ENCODE measurements at places on chromosomes 7 and 10.

GRCh38 chr7:118573085-118573484, 348.6 kb downstream of the ANKRD7 start:
- no peak for DNase-seq

- DNase-seq: no peak
These were observed 13.2 kb upstream of the CAMK2B start for GRCh38 chr7:44338600-44338999.

DNA sequence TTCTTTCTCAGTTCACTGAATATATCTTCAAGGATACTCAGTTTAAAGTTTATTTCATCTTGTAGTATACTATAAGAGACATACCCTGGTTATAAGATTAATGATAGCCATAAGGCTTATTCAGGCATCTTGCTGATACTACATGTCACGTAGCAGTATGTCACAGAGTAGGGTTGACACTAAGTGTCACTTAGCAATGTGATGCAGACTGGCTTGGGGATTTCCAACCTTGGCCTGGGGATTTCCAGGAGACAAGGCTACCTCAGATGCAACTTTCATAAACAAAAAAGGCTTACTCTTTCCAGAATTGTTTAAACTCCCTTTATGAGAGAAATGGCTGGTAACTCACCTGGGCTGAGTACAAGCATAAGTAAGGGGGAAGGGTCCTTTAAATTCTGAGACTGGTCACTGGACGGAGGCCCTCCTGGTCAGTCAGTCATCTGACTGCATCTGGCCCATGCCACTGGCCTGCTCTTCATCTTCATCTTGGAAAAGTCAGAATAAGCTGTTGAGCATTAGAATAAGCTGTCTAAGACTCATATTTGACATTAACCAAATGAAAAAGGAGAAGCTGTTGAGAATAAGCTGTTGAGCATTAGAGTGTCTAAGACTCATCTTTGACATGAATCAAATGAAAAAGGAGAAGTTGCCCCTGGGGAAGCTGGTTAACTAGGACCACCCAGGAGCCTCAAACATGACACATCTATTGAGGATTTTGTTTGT, 9.5 kb downstream of the SLC13A1 start:
- DNase-seq: peak; percentile 52

- no peak for DNase-seq
These were observed 408.1 kb downstream of the INHBA start for GRCh38 chr7:41294556-41295454.

DNA sequence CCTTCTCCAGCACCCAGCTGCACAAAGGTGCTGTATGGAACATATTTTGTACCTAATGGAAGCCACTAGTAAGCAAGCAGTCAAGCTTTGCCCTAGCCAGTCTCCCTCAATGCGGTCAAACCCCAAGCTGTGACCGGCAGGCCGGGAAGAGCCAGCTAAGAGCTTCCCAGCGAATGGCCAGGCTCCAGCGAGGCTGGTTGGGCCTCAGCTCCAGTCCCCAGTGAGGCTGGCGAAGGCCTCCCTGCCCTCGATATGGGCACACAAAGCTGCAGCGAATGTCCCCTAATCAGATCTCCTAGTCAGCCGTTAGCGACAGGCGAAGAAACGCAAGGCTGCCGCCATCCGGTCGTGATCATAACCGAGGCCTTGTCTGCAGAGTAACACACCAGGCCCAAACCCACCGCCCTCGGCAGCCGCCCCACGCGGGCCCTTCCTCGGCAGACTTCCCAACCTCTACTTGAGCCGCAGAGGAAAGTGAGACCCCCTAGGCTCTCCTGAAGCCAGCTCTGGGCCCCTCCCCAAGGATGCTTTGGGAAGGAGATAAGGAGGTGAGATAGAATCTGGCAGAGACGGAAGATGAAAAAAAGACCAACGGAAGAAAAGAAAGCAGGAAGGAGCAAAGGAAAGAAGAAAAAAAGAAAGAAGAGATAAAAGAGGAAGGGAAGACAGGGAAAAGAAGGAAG, 3.1 kb upstream of the HOXA9 start:
- no peak for DNase-seq

- DNase-seq: no peak
These were observed 37.1 kb upstream of the ITGB1 start for GRCh38 chr10:32995066-32995622.

DNA sequence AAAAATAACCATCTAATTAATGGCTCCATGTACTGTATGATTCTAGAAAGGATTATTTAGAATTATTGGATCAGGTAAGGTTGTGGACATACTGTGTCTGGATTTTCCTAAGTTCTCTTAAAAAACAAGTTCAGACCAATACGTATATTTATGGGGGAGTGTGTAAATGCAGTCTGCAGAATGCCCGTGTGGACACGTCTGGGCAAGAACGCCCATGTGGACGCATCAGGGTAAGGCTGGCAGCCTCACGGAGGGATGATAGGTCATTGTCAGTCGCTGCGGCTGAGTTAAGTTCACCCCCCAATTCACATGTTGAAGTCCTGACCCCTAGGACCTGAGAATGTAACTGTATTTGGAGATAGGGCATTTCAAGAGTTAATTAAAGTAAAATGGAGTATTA, 160.0 kb upstream of the SHH start:
- no peak for DNase-seq

- no peak for DNase-seq
These were observed 212.0 kb upstream of the IGFBP3 start for GRCh38 chr7:46133072-46133471.

GRCh38 chr10:84424731-84425167, 96.4 kb downstream of the CCSER2 start:
- no peak for DNase-seq

GRCh38 chr7:88449410-88449809, 142.7 kb upstream of the STEAP4 start:
- no peak for DNase-seq

- DNase-seq: no peak
These were observed 53.9 kb downstream of the CUBN start for GRCh38 chr10:17075533-17076359.

- no peak for DNase-seq
These were observed 6.5 kb downstream of the NACAD start for GRCh38 chr7:45082031-45082830.

- DNase-seq: no peak
These were observed 73.6 kb downstream of the COBL start for GRCh38 chr7:51242881-51243518.

DNA sequence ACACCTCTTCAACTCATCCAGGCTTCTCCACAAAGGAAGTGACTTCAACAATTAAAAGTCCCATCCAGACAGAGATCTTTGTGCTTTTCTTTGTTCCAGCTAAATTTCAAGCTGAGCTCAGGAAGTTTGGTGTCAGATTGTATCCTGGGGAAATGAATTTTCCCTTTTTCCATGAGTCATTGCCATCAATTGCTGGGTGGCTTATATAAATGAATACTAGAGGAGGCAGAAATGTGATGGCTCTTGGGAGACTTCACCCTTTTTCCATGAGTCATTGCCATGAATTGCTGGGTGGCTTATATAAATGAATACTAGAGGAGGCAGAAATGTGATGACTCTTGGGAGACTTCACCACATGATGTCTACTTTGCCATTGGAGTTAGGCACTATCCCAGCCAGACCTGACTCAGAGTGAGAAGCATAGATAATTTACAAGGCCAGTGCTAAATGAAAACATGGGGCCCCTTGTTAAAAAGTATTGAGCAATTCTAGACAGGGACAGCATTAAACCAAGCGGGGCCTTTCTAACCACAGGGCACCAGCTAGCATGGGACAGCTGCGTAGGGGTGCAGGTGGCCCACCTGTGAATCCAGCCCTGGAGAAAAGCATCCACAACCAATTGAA, 339.2 kb upstream of the PODXL start:
- no peak for DNase-seq

- DNase-seq: no peak
These were observed 34.2 kb upstream of the DDC start for GRCh38 chr7:50599385-50599784.

DNA sequence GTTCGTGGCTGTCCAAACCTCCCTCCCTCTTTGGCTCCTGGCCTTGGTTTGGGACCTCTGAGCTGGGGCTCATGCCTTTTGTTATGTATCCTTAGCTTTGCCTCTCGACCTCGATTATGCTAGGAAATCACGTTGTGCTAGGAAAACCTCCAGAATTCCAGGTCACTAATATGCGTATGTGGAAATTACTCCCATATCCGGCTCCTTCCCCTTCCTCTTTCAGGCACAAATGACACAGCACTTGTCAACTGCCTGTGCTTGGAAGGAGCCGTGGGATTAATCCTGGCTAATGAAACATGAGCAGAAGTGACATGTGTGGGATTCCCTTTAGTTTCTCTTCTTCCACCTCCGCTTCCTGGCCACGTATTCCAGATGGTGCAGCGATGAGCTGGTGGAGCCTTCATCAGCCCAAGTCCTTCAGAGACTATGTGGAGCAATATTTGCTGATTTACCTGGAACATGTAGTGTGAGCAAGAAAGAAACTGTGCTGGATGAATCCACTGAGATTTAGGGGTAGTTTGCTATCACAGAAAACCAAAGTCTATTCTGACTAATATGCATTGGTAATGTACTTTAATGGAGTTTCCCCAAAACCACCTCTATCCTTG, 149.2 kb downstream of the REEP3 start:
- DNase-seq: peak; percentile 32

- no peak for DNase-seq
These were observed 29.8 kb downstream of the BCAP29 start for GRCh38 chr7:107609811-107610261.

- DNase-seq: no peak
These were observed 208.0 kb downstream of the ZNF365 start for GRCh38 chr10:62582101-62582705.

DNA sequence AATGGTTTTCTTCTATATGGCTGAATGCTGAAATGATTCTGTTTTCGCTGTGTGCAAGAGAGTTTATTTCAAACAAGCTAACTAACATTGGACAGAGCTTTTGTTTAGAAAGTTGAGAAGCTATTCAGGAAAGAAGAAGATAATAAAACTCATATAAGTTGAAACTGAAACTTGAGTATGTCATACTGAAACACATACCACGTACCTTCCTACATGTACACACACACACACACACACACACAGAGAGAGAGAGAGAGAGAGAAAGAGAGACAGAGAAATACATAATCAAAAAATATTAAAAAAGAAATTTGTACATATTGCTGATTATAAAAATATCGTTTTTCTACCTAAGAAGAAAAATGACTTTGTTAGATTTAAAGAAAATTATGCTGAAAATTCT, 561.9 kb upstream of the KCND2 start:
- peak; percentile 14 for DNase-seq

DNA sequence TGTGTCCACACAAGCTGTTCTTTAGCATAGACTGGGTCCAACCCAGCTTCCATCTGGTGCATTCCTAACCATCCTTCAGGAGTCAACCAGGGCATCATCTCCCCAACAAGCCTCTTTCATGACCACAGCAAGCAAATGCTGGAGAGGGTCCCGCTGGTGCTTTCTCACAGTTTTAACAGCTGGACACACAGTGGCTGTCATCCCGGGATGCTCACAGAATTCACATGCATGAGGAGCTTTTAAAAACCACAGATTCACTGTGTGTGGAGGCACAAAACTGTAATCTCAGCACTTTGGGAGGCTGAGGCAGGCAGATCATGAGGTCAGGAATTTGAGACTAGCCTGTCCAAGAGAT, 6.4 kb upstream of the CYP3A7 start:
- DNase-seq: no peak

GRCh38 chr7:70674571-70675010, 457.4 kb upstream of the GALNT17 start:
- DNase-seq: no peak

GRCh38 chr7:158328376-158329013, 259.1 kb downstream of the PTPRN2 start:
- no peak for DNase-seq

Measured in GM10248 (cell line).